Skeletal muscle cell (primary cell): ENCODE measurements at places on chromosomes 7 and 10.

- no peak for DNase-seq
These were observed 56.3 kb downstream of the CRTAC1 start for GRCh38 chr10:97974100-97974499.

DNA sequence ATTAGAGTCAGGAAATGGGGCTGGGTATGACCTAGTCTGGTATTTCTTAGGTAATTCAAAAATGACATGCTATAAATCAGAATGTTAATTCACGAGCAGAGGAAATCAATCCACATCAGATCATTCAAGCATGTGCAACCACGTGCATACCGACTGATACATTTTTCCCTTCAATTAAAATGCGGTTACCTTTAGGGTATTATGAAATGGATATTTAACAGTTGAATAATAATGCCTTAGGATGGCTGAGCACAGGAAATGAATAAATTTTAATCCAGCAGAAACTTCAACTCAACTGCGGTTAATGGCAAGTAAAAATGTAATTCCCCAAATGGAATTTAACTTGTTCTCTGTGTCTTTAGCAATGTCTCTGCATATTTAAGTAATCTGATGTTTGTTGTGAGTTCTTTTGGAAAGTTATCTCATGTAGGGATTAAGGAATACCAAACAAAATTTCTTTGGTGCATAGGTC lies 9.2 kb downstream of the CPA2 start:
- no peak for DNase-seq

DNA sequence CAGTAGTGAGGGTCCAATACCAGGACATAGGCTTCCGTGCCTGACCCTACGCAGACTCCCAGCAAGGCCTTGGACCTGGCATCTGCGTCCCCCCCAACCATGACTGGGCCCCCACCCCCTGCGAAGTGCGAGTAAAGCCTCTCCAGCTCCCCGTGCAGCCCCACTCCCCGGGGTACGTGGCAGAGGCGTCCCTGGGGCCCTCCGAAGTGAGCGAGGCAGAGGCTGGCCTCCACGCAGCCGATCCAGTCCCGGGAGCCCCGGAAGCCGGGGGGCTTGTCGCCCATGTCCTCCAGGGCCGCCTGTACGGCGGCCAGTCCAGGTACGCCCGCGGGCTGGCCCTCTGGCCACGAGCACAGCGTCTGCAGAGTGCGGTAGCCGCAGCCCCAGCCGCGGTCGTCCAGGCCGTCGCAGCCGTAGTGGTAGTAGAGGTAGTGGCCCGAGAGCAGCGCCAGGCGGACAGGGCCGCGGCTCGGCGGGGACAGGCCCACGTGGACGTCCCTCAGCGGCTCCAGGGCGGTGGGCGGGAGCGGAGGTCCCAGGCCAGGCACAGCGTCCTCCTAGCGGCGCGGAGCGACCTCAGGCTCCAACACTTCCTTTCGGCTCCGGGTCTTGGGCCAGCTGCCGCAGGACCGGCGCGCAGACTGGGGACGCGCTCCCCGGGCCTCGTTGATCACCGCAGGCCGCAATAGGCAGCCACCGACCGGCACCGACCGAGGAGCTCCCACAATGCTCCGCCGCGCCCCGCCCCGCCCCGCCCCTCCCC lies at the start of gene UFSP1:
Gene UFSP1, minus strand, starts transcription at position 728 of the 763 bp plus-strand sequence. Its CDS starts 444 bp downstream, at position 284.
- DNase-seq = no peak

DNA sequence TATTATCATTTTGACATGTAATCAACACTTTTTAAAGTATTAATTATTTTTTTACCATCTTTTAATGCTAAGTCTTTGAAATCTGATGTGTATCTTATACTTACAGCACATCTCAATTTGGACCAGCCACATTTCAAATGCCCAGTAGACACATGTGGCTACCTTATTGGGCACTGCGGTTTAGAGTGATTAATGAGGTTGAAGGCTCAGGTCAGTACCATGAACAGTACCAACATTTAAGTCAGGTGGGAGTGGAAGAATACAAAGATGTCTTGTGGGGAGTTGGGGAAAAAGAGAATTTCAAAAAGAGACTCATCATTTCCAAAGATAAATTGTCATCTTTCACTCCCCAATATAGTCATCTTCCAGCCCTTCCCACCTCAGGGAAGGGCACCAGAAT lies 40.5 kb downstream of the COL28A1 start:
- no peak for DNase-seq

- no peak for DNase-seq
These were observed 6.9 kb upstream of the WIPI2 start for GRCh38 chr7:5183155-5183554.

DNA sequence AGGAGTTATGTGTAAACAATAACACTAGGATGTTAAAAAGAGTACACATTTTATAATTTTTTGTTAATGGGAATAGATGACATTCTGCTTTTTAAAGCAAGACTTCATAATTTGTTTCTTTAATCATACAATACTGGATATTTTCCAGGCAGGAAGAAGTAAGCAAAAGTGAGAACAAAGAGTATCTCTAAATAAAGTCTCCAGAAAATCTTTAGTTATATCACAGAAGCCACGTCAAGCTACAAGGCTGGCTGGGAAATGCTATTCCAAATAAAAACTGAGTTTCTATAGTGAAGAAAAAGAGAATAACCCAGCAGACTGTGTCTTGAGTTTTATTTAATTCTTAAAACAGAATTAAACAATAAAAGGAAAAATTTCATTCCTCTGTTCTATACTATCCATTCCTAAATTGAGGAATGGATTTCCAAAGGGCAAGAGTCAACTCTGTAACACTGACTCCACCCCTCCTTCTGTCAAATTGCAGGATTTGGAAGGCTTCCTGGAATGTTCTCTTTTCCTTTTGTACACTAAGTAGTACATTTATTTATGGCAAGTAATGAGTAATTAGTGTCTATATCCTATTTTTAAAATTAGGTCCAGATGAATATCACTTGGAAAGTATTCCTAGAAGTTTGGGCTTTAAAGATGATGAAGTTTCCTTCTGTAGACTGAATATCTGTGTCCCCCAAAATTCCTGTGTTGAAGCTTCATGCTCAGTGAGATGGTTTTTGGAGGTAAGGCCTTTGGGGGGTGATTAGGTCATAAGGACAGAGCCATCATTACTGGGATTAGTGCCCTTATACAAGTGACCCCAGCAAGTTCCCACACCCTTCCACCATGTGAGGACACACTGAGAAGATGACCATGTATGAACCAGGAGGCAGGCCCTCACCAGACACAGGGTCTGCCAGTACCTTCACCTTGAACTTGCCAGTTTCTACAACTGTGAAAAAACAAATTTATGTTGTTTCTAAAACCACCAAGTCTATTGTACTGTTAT lies 290.9 kb downstream of the CRPPA start:
- DNase-seq = peak; percentile 40

DNA sequence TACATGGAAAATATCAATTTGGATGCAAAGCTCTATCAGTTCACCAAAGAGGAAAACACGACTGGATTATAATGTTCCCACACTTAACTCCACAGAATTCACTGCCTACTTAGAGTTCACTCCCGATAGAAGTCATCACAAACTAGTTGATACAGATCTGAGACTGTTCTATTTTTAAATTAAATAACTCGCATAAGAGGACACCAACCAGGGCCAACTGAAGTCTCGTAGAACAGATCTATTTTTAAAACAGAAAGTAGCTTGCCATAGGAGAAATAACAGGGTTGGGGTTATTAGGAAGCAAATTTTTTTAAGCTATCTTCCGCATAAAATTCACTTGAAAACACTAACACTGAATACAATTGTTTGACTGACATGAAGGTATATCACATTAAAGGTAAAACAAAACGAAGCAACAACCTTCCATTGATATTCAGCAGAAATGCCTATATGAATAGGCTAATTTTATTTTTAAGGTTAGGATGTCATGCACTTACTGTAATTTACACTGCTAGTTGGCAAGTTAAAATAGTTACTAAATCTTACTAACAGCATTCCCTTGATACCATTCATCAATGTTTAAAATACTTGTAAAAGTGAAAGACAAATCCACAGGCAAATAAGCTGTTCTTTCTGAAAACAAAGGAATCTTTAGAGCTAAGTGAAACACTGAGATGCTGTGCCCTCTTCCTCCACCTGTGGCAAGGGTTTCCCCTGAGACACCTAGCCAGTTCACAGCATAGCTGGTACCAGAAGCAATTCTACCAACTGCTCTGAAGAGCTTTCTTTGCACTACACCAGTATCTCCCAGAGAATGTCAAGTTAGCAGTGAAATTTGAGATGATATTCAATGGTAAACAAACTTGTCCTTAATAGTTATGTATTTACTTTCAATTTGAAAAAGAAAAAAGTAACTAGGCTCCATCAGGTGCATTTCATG lies 186.7 kb upstream of the ANK3 start:
- no peak for DNase-seq

GRCh38 chr7:90424720-90425119 lies 21.5 kb downstream of the CLDN12 start:
- no peak for DNase-seq

DNA sequence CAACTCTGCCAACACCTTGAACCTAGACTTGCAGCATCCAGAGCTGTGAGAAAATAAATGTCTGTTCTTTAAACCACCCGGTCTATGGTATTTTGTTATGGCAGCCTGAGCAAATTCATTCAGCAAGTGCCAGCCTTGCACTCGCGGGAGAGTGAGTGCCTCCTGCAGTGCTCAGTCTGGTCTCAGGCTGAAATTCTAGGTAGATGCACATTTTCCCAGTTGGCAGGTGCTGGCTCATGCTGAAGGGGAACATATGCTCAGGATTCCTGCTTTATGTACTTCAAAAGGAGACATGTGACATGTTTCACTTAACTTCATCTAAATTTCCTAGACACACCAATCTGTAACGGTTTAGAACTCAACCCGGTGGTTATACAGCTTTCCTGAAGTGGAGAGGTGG lies 170.8 kb downstream of the MGMT start:
- no peak for DNase-seq

DNA sequence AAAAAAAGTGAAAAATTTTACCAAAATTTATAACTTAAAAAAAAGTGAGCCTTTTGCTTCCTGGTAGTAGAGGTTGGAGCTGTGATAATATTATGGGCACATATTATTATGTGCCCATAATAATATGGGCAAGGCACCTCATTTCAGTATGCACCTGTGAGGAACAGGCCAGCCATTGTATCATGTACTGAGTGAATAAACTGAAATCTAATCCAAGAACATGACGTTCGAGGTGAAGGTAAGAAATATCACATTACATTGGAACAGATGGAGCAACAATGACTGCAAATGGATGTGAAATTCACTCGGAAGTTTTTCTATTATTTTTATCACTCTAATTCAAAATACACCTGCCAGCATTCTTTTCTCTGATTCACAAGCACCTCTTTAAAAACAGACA lies 216.0 kb downstream of the KLF6 start:
- no peak for DNase-seq

DNA sequence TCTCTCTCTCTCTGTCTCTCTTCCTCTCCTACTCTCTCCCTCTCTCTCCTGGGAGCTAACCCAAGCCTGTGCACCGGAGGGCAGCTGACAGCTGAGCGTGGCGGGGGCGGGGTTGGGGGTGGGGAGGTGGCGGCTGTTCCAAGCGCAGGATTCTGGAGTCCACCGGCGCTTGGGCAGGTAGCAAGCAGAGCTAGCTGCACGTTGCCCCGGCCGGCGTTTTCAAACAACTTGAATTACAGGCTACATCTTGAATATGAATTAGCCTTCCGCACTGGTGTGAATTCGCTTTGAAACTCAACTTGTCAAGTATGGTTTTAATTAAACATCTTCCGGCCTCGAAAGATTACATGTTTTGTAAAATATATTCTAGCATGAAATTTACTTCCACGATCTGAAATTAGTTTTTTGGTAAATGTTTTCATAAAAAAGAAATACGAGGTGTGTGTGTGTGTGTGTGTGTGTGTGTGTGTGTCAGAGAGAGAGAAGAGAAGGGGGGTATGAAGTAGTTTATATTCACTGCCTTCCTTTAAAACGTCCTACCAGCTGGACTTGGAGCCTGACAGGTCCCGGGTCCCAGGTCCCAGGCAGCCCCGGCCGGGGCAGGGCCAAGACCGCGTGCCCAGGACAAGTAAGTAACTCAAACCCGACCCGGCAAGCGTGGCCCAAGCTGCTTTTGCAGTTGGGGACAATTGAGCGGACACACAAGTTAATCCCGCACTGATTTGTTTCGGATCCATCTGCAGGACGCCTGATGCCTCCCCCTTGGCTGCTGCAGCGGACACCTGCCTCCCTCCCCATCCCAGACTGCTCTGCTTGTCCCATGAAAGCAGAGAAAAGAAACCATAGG lies 9.0 kb upstream of the DLX6 start:
- DNase-seq = no peak

DNA sequence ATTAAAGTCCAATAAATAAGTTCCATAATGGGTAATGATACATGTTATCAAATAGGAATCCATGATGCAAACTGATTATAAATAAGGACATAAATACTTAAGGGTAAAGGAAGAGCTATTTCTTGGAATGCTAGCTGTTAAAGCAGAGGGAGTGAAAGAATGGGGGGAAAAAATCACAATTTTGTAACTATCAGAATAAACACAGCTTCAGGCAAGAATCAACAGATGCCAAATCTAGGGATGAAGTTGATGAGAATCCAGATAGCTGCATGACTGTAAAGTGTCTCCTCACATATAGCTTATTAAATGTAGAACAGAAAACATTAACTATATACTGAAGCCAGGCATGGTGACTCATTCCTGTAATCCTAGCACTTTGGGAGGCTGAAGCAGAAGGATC lies 4.9 kb downstream of the IPMK start:
- DNase-seq = no peak

- DNase-seq = peak; percentile 25
These were observed 2.0 kb downstream of the SAMD9 start for GRCh38 chr7:93115796-93116195.

- no peak for DNase-seq
These were observed 7.0 kb upstream of the MYO1G start for GRCh38 chr7:44985900-44986217.

DNA sequence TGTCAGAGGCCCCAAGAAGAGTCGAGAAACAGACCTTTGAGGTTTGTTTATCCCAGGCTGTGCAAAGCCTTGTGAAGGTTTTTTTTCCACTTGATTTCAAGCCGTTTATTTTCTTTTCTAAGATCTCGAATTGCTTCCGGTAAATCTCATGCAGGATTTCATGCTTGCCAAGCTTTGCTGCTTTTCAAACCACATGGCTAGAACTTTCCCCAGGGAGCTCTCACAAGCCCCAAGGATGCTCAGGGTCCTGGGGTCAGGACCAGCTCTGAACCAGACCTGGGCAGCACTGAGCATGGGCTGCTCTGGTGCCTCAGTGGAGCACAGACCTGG lies 48.0 kb upstream of the AQP1 start:
- peak; percentile 17 for DNase-seq

DNA sequence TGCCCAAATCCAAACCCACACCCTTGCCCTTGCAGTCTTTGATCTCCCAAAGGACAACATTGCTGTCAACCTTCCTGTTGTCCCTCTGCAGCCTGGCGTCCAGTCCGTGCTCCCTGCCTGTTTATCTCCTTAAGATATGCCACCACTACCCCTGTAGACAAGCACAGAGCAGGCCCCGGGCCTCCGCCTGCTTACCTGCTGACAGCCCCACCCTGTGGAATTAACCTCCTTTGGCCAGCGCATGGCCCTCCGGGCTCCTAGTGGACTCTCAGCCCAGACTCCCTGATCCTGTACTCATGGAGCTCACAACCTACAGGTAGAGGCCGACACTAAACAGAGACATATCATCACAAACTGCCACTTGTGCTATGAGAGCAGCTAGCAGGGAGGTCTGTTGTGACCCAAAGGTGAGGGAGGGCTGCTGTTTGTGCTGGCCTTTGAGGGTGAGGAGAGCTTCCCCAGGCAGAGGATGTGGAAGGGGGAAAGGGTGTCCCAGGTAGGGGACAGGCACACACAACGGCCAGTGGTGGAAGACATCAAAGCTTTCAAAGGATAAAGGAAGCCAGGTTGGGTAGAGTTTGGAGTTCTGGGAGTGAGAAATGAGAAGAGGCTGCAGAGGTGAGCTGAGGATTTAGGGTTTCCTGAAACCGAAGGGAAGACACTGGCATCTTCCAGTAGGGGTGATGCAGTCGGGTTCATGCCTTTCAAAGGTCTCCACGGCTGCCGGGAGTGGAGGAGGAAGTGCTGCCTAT lies 174.5 kb upstream of the ZMIZ1 start:
- DNase-seq = no peak
